CMK (cell line): ENCODE measurements at places on chromosomes 2 and 18.
A peak's percentile ranks its signal among the peaks of the same experiment; 100 is the strongest.

- no peak for DNase-seq
Measured at GRCh38 chr2:181116261-181116660, 135.9 kb downstream of the UBE2E3 start.

DNA sequence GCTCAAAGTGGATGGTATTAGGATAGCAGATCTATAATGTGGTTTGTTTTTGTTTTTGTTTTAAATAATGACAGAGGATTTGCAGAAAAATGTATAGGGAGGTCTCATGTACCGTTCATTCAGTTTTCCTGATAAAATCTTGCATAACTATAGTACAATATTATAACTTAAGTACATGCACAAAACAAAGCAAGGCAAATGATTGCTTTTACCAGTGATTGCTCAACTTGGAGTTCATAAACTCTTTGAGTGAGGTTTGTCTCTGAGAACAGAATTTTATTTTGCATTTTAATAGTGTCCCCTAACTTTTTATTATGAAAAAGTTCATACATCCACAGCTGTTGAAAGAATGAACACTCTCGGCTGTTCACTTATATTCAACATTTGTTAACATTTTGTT is 96.6 kb downstream of the MAP4K4 start:
- DNase-seq, result no peak

- DNase-seq, result no peak
Measured at GRCh38 chr2:98870516-98871158, 65.4 kb downstream of the CRACDL start.

DNA sequence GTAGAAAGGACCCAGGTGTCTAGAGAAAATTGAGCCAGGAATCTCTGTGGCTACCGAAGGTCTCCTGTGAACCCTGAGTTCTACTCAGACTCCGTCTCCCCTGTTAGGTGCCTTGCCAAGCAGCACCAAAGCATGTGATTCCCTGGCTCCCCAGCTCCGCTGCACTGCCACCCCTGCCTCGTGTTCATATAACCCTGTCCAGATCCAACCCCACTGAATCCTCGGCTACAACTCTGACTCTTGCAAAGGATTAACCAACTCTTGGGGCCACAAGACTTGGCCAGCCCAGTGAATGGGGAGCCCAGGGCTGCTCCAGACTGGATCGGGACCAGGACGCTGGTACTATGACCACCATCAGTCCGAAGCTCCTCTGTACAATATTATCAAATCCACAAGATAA is 37.3 kb upstream of the ACAA2 start:
- DNase-seq, result no peak

GRCh38 chr2:10073706-10074105 is 6.5 kb downstream of the CYS1 start:
- DNase-seq, result no peak

DNA sequence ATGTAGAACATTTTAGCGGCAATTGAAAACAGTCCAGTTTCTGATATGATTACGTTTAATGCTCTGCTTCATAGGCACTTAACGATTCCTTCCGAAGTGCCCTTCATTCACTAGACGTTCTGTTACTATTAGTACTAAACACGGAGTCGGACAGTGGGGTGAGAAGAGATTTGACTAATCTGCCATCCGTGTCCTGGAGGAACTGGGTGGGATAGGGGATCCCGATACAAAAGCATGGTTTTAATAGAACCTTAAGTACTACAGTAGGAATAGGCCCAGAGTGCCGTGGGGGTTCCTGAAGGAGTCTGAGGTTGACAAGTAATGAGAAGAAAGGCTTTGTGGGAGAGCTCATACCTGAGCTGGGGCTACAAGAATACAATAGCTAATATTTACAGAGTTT is 631 bp downstream of the MORN2 start:
- DNase-seq, result no peak

DNA sequence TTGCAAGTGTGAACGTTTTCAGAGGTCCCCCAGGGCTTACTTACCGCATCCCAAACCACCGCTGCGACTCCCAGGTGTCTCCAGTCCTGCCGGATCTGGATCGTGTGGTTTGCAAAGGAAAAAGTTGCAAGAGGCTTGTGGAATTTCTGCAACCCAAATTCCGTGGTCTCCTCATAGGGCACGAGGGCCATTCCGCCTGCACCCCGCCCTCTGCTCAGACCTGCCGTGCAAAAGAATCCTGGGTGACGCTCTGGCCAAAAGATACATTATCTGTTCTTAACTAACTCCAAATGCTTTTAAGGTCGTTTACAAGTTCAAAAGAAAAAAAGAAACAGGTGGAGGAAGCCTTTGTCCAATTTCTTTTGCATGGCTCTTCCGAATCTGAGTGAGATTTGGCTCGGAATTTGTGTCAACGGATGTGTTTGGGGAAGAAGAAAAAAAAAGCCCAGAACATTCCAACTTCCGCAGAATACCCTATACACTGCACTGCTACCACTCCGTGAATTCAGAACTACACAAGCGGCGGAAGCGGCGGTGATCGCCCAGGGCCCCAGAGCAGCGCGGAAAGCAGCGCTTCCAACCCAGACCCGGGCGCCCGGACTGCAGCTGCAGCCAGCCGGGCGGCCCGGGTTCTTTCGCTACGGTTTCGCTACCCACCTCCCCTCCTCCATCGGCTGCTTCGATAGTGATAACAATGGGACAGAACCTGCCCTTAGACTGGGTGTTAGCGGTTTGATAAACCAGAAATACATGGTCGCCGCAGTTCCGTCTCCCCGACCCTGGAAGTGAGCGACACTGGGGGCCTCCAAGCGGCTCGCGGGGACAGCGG is 795 bp downstream of the METTL21A start:
- peak; percentile 36 for DNase-seq

DNA sequence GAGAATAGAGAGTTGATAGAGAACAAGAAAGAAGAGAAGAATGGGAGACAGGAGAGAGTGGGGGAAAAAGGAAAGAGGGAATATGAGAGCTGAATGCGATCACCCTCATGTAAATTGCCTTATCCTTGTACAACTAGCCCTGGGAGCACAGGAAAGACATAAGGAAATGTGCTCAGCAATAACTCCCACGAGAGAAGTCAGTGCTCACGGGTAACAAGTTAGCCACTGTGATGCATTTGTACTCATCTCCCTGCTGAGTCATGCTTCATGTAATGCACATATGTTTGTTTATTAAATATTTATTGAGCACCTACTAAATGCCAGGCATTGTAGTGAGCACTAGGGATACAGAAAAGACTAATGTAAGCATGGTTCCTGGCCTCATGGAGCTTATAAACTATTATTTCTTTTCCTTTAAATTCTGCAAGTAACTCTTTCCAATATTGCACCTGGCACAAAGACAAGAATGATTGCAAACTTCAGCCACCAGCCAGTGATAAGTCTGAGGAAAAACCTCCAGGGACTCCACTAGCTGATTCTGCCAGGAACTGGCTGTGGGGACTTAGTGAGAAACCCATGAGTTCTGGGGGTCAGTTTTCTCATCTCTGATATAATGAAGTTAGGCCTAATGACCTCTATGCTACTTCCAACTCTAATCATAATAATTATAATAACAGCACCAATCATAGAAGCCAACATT is 124.1 kb downstream of the LNPK start:
- DNase-seq, result no peak

DNA sequence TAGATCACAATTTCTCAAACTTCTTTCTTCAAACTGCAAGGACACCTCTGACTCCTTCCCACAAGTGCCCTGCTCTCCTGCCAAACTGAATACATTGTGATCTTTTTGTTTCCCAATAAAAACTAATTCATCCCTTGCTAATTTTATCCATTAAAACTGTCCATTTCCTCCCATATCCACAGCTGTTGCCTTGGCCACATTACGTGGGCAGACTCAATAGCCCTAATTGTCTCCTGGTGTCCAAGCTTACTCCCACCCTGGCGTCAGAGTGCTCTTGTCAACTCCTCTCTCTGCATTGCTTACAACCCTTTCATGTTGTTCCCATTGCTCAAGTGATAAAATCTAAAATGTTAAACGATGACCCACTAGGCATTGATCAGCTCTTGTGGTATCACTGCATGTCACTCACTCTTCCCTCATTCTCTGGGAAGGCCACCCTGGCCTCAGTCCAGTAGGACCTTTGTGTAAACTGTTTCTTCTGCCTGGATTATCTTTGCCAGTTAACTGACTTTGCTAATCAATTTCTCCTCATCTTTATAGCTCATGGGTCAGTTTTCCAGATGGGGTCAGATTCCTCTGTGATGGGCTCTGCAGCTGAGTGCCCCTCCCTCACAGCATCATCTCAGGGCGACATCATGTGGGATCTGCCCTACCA is 525.0 kb downstream of the SLC4A3 start:
- DNase-seq, result no peak

GRCh38 chr2:87403893-87404175 is 344.1 kb upstream of the PLGLB2 start:
- DNase-seq, result no peak

GRCh38 chr2:73944714-73945113 is 18.0 kb downstream of the DGUOK start:
- DNase-seq, result no peak

GRCh38 chr2:100429726-100430125 is 12.3 kb upstream of the CHST10 start:
- no peak for DNase-seq

DNA sequence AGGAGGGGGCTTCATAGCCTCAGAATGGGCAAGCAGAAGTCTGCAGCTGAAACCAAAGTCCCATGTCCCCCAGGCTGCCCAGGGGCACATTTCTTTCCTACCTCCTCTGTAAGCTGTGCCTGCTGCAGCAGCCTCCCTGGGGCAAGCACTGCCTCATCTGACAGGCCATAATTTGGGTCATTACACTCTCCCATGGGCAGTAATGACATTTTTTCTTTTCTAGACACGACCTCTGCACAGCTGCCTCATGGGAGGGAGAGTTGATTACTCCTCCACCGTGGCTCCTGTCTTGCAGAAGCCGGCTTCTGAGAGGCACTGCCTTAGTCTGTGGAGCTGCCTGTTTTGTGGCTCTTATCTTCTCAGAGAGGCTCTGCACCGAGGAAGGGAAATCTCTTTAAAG is 268.9 kb downstream of the TDRD15 start:
- DNase-seq, result no peak

GRCh38 chr18:50653402-50654093 is 93.7 kb downstream of the MAPK4 start:
- no peak for DNase-seq

DNA sequence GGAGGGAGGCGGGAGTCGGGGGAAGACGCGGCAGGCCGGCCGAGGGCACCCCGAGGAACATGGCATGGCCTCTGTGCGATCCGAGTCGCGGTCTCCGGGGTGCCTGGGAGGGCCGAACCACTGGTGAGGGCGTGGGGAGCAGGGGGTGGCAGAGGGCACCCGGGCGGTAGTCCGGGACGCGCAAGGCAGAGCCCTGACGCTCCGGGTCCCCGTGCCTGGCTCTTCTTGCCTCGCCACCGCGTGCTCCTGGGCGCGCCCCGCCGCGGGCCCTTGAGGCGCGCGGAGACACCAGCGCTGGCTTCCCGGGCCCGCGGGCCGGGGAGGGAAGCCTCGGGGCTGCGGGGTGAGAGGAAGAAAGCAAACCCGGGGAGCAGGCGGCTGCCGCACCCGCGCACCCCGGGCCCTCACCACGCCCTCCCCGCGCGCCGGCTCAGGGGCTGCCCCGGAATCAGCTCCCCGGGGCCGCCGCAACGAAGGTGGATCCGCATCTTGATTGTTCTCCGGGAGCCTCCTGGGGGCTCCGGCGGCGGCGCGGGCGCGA is 4.3 kb downstream of the SOX11 start:
- no peak for DNase-seq

DNA sequence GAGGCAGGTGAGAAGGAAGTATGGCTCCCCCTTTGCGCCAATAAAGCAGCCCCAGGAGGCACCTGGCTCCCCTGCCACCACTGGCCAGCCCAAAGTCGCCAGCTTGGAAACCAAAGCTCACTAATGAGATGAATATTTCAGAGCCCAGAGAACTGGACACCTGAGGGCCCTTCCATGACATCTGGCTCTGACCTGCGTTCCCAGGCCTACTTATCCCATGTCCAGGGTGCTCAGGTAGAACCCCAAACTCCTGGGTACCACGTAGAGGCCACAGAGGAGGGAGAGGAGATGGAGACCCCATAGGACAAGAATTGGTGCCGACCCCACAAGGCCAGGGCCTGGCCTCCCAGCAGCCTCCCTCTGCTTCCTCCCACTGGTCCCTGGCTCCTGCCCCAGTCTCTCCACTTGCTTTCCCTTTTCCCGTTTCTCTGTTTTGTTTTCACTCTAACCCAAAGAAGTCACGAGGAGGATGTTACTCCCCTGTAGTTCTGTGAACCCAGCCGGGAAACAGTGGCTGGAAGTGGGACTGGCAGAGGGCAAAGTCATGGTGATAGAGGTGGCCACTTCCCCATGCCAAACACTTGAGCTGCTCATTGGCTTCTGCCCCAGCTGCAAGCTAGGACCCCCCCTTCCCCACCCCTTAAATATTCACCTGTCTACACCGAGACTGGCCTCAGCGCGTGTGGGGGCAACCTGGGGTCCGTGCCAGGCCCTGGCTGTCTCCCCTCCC is 820 bp downstream of the TMBIM1 start:
- DNase-seq, result no peak

DNA sequence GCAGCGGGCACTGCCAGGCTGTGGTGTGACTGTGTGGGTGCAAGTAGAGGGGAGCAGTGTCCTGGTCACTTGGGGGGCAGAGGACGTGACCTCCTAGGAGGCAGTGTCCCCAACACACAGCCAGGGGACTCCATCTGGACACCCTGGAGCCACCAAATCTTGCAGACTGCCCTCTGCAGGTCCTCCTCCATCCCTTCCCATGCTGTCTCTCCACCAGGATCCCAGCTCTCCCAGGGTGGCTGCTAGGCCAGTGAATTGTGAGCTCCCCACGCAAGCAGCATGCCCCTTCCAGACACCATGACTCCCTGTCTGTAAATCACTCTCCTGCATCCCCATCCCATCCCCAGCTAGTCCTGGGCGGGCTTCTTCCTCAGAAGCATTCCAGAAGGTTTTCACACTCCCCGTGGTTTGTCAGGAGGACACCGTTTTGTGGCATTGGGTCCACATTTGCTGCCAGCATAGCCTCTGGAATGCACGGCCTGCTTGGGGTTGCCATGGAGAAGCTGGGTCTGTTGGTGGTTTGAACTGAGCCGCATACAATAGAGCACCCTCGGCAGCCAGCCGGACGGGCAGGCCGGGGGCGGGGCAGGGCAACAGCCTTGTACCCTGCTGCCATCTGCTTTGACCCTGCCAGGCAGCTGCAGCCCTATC is 210.7 kb downstream of the KLHL29 start:
- no peak for DNase-seq

GRCh38 chr18:67550872-67551520 is 34.5 kb upstream of the DSEL start:
- no peak for DNase-seq

- DNase-seq, result no peak
Measured at GRCh38 chr18:31835528-31836133, 75.0 kb upstream of the SLC25A52 start.

- DNase-seq, result peak; percentile 50
Measured at GRCh38 chr2:12819103-12819475, 102.4 kb downstream of the TRIB2 start.
